ENCODE measurements at places on chromosomes 2 and 18. TPM values are rescaled to one million over a fixed set of nuclear protein-coding genes. Genes with fewer than 3 reads are reported as not detected.

- peaks cover 29% of the 10 kb centered on the region for H3K36me3 ChIP-seq
- no peak overlapping the region for H3K27ac ChIP-seq
- no peaks in the 10 kb centered on the region for H3K4me1 ChIP-seq
Measured at GRCh38 chr2:26465981-26466471, 11.9 kb downstream of the OTOF start.

- peaks cover 1% of the 10 kb centered on the region for H3K36me3 ChIP-seq
- H3K4me3 ChIP-seq, result peak overlapping the region; percentile 82
- peaks cover 21% of the 10 kb centered on the region for H3K4me1 ChIP-seq
Measured at GRCh38 chr18:76451396-76452331, 43.4 kb downstream of the ZNF516 start.

Gene PKP4
- total RNA-seq, result 37.8 TPM

DNA sequence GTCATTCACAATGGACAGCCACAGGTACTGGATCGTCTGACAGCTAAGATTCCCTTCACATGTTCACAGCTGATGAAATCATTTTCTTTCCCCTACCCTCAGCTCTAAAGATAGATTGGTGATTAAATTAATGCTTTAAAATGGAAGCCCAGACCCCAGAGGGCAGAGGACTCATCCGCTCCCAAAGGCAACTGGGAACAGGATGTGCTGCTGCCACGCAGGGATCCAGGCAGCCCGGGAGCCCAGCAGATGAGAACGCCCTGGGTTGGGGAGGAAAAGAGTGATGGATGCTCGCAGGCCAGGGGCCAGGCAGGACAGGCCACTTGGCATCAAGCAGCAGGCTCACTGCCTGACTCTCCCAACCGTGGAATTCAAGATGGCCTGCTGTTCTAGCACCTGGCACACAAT, 41.3 kb downstream of the HDHD2 start:
- H3K4me1 ChIP-seq, result no peaks in the 10 kb centered on the region
- peaks cover 11% of the 10 kb centered on the region for H3K36me3 ChIP-seq
- H3K27ac ChIP-seq, result no peak overlapping the region
- H3K27me3 ChIP-seq, result no peaks in the 10 kb centered on the region

- peaks cover 1% of the 10 kb centered on the region for H3K4me1 ChIP-seq
- peak overlapping the region; percentile 45 for H3K27ac ChIP-seq
- no peaks in the 10 kb centered on the region for H3K36me3 ChIP-seq
- no peak for DNase-seq
- H3K27me3 ChIP-seq, result no peaks in the 10 kb centered on the region
Measured at GRCh38 chr2:45904267-45904945, 252.9 kb downstream of the PRKCE start.

Gene REG1B
- not detected for total RNA-seq

Gene KLF11
- total RNA-seq, result 6.8 TPM

GRCh38 chr2:36406296-36406695, 50.7 kb downstream of the CRIM1 start:
- H3K4me3 ChIP-seq, result no peak overlapping the region
- H3K27ac ChIP-seq, result no peak overlapping the region
- H3K4me1 ChIP-seq, result no peaks in the 10 kb centered on the region
- H3K27me3 ChIP-seq, result peaks cover 2% of the 10 kb centered on the region
- no peaks in the 10 kb centered on the region for H3K36me3 ChIP-seq

- peak overlapping the region; percentile 80 for H3K4me3 ChIP-seq
- no peak overlapping the region for H3K27ac ChIP-seq
- DNase-seq, result peak; percentile 54
- H3K4me1 ChIP-seq, result peaks cover 6% of the 10 kb centered on the region
Measured at GRCh38 chr18:5630057-5630899, 86.5 kb upstream of the EPB41L3 start.

DNA sequence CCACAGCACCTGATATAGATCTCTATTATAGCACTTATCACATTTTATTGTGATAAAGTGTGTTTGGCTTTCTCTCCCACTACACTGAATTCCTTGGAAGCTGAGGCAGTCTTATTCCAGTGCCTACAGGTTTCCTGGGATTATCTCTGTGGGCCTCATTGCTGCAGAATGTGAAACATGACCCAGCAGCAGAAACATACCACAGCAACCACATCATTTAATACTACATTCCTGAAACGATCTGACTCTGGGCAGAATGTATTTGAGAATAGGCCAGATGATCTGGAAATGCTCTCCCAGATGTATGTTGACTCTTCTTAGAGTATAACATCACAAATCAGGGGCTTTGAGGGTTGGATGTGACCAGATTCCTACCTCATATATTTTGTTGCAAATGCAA, 323.5 kb upstream of the TANK start:
- no peak overlapping the region for H3K27ac ChIP-seq
- H3K4me1 ChIP-seq, result no peaks in the 10 kb centered on the region
- no peak for DNase-seq
- no peaks in the 10 kb centered on the region for H3K36me3 ChIP-seq
- H3K27me3 ChIP-seq, result peaks cover 5% of the 10 kb centered on the region

GRCh38 chr2:60554646-60555065, 1.2 kb upstream of the BCL11A start:
- H3K4me3 ChIP-seq, result peak overlapping the region; percentile 78
- H3K36me3 ChIP-seq, result no peaks in the 10 kb centered on the region
- no peak overlapping the region for H3K27ac ChIP-seq
- peak; percentile 35 for DNase-seq
- peaks cover 27% of the 10 kb centered on the region for H3K4me1 ChIP-seq

All from activated naive CD8-positive, alpha-beta T cell treated with anti-CD3 and anti-CD28 coated beads, Interleukin-2, amount 10 ng/mL, durations not matched to agents 7 days and 5 days (primary cell).